ENCODE measurements at places on chromosomes 13 and 19.

GRCh38 chr13:112545856-112546255, 42.1 kb downstream of the TUBGCP3 start:
- DNase-seq: no peak

DNA sequence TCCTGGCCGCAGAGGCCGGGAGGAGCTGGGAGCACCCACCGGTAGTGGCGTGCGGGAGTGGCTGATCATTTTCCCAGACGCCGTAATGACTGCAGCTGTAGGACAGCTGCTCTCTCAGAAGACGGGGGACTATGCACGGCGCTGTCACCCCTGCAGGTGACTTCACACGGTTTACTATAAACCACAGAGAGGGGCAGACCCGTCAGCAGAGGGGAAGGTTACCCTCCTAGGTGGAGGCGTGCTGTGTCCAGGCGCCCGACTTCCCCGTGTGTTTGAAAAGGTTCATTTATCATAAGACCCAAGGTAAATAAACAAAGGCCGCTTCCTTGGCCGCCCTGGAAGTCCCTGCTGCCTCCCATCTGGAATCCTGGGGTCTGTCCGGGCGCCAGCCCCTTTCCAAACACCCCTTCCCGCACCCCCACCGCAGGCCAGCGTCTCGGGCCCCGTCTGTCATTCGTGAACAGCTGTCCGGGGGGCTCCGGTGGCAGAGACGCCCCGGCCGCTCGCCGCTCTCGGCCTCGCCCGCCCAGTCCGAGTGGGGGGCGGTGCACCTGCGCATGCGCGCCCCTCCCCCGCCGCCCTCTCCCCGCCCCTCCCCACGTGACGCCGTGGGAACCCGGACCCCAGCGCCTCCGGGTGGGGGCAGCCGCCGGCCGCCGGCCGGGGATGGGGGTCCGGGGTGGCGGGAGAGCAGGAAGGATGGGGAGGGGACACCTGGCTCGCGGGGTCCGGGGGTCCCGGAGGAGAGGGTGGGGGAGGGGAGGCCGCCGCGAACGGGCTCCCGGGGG, 915 bp downstream of the SHC2 start:
- DNase-seq: peak; percentile 43

DNA sequence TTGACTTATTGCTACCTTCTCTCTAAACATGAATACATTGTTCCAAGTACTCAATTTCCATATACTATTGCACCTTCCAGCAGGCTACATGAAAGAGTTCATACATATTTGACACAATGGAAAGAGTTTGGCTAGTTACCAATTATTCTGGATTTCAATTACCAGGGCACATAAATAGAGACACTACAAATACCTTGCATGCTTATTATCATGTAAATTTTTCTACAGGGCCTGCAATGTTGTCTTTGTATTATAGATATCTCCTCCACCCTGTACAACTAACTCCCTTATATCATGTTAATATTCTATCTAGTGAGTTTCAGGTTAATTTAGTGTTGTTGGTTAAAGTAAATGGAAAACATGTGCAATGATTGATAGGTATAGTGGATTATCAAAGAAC, 540.7 kb upstream of the SLITRK5 start:
- DNase-seq: no peak

- DNase-seq: no peak
These were observed 4.3 kb downstream of the CYP2B6 start for GRCh38 chr19:40995355-40995754.

- no peak for DNase-seq
These were observed 182.5 kb upstream of the OBI1 start for GRCh38 chr13:78841358-78841963.

DNA sequence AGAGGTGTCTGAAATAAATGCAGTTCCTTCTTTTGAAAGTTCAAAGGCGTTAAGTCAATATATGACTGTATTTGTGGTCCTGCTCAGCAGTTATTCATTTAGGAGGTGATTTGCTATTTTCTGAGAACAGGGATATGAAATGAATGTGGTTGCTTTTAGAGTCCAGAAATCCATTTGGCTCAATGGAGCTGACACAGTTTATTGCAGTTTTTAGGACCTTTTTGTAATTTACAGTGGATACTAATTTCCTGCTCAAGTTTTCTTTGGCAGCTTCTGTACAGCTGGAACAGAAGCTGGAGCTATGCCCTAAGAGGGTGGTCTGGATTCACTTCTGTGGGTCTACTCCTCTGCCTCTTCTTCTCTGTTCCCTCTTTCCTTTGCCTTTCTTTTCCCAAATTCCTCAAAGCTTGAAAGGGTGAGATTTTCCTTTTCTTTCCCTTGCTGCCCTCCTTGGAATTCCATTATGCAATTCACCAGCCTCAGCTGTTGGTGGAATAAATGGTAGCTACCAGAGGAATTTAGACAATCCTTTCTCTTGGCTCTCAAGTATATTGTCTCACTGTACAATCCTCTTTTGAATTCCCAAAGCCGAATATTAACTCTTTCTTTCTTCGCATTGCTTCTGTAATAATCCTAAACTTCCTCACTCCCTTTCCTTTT, 39.9 kb downstream of the ITGBL1 start:
- no peak for DNase-seq

DNA sequence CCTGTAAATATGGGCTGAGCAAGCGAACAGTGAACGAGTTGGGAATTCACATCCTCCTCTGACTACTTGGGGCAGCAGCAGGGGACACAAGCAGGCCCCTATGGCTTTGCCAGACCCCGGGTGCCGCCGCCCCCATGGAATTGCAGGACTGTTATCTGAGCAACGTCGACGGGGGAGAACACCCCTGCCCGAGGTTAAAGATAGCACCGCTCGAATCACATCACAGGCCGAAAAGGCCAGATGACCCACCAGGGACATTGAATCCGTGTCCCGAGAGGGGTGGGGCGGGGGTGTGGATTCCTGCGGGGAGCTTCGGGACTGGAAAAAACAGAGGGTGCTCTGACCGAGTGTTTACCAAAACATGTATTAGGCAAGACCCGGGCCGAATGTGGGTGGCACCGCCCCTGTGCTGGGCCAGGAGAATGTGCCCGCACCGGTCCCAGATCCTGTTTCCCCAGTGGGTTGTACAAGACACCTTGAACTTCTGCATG, 9.1 kb downstream of the FEM1A start:
- DNase-seq: no peak

DNA sequence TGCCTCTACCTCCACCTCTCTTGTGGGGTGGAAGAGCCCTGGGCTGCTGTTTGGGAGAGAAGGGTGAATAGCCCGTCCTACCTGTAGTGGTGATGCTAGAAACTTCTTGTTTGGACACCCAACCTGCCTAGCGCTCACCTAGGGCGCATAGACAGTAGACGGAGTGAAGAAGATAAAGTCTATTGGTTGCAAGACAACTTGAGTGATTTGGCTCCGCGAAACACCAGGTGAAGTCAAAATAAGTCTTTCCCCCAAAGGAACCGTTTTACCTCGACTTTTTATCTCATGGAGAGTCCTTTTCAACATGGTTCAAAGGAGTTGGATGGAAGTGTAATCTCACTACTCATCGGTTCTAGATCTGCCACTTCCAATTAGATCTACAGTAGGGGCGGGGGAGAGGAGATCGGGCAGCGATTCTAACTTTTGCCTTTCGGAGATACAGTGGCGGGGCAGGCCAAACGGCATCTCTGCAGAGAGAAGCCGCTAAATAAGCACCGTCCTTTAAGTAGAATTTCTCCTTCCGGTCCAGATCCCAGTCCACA, 694 bp upstream of the ZIC5 start:
- no peak for DNase-seq

- DNase-seq: no peak
These were observed 14.6 kb downstream of the NLRP8 start for GRCh38 chr19:55962186-55962585.

GRCh38 chr13:105914291-105915036, 621.0 kb downstream of the EFNB2 start:
- no peak for DNase-seq

DNA sequence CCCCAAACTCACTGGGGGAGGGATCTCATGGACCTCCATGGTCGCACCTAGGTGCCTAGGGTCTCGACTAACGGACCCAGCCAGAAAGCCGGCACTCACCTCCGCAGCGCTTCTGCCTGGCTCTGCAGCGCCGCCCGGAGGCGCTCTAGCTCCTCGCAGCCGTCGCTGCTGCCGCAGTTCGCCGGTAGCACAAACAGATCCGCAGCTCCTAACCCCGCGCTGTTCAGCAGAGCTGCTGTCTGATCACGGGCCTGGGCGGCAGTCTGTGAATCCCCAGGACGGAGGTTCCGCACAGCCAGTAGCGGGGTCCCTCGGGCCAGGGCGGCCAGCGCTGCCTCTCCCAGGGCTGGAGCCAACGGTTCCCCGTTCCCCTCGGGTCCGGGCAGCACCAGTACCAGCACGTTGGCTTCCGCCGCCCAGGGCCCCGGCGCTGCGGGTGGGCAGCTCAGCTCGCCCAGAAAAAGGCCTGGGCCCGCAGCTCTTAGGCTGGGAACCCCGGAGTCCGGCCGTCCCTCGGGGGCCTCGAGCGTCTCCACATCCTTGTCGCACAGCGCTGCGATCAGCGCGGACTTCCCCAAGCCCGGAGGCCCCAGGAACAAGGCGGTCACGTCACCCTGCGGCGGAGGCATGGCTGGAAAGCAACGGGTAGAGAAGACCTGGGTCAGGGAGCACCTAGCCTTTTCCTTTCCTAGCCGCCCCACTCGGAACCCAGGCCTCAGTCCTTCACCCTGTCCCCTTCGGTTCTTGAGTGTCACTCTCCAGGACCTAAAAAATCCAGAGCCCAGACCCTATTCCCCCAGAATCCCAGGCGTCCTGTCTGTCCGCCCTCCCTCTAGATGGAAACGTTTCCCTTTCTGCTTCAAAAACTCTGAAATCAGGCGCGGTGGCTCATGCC, 977 bp downstream of the IRGQ start:
- DNase-seq: no peak

DNA sequence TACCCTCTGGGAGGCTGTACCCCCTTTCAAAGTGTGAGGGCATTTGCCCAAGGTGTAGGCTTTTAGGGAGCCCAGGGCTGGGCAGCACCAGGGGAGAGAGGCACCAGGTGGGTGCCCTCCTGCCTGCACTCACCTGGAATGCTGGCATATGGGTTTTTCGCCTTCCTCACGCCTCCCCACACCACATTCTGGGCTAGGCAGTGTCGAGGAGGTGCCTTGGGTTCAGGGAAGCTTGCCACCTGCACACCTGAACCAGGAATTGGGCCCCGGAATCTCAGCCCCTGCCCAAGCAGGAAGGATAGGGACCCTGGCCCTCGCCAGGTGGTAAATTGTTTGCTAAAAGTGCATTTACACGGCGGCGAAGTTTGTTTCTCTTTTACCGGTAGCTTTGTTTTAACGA, 5.1 kb upstream of the TSHZ3 start:
- DNase-seq: no peak

DNA sequence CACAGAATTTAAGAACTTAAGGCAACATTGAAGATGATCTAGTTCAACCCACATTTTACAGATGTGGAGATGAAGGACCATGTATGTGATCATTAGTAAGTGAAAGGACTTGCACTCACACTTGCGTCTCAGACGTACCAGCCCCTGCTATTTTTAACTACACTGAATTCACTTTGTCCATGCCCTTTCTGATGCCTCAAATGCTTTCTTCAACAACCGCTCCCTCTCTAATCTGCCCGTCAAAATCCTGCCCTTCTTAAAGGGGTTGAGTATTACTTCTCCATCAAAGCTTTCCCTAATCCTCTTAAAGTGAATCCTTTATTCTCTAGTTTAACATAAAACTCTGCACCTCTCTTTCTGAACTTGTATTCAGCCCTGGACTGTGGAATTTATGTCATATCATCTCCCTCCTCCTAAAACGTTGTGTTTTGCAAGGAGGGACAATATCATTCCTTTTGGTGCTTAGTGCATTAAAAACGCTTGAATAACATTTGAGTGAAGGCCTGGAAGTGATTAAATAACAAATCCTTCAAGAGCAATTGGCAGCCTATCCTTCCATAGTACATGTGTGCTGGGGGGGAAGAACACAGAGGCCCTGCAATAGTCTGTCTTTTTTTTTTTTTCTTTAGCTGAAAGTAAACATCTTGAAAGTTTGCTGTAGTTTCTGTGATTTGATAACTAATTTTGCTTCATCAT, 493.3 kb downstream of the LMO7 start:
- DNase-seq: no peak

DNA sequence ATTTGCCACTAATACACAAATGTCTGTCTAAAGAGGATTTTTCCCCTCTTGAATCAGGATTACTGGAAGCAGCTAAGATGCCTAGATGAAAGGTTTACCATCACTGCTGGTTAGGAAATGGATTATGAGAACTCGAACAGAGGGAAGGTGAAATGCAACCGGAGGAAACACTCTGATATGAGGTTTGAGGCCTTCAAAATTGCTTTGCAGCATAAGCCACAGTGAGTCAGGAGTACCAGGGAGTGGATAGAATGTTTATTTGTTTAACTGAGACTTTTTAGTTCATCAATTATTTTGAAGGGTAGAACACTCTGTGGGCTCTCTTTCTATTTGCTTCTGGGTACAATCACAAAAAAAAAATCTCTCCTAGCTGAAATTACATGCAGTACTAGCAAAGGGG, 18.1 kb downstream of the CDADC1 start:
- no peak for DNase-seq

DNA sequence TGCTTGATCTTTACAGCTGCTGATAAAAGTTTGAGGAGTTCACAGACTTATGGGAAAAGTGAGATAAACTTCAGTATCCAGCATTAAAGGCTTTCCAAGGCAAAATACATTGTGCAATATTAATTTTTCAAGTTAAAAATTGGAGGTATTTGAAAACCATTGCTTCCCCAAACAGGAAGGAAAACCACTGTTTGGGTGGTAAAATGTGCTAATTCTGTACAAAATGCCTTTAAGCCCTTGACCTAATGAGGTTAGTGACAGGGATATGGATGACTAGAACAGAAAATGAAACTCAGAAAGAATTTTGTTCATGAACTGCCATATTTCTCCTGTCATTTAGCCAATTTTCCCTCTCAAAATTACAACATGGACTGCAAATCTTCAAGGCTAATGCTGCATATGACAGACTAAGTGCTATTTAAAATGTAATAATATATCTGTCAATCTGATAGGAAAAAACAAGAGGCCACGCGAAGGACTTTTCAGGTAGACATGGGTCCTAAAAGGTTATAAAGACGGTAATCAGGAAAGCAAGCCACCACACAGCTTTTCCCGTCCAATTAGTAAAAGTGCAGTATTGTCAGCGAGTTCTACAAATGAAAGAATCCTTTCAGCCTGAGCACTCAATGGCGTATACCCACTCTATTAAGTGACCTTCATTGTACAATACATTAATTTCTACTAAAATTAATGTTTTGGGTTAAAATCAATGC, 212.8 kb downstream of the ENOX1 start:
- no peak for DNase-seq

DNA sequence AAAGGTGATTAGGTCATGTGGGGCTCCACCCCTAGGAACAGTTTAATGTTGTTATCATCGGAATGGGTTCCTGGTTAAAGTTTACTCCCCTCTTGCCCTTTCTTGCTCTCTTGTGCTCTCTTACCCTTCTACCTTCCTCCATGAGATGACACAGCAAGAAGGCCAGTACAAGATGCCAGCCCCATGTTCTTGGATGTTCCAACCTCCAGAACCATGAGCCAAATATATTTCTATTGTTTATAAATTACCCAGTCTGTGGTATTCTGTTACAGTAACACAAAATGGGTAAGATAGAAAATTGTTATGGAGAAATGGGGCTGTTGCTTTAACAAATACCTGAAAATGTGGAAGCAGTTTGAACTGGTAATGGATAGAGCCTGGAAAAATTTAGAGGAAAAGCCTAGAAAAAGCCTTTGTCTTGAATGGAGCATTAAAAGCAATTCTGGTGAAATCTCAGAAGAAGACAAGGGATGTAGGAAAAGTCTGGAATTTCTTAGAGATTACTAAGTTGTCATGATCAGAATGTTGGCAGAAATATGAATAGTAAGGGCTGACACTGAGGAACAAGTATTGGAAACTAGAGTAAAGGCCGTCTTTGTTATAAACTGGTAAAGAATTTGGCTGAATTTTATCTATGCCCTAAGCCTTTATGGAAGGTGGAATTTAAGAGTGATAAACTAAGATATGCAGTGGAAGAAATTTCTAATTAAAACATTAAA, 53.5 kb upstream of the TSC22D1 start:
- DNase-seq: no peak

Data from tibial nerve (tissue), 4 donors.